ENCODE measurements at places on chromosomes 5 and 9. TPM values are rescaled to one million over a fixed set of nuclear protein-coding genes. Genes with fewer than 3 reads are reported as not detected.

Gene LCN10
- 0.32 TPM for total RNA-seq

DNA sequence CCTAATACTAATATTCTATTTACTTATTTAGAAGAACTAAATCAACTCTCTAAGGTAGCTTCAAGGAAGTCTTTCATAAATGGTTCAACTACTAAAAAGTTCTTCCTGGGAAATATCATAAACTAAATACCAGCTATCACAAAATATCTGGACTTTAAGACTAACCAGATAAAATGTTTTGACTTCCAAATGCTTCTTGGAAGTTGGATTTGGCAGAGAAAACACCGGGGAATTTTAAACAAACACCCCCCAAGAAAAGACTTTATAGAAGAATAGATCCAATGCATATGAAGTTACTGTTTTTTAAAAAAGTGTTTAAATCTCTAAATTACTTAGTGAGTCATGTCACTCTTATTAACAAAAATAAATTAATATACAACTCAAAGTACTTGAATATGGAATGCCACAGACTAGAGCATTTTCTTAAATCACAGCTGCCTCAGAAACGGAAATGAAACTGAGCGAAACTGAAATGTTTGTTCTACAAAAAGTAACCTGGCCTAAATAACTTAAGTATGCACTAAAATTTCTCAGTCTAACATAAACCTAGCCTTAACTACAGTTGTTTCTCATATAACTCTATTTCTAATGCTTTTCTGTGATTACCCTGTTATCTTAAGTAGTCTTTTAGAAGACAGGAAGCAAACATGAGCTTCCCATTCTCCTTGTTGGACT is 6.8 kb downstream of the ABCA1 start:
- DNase-seq, result no peak

Gene KLF4
- 697 TPM for total RNA-seq

GRCh38 chr5:64800926-64801325 is 32.2 kb downstream of the CWC27 start:
- no peak for DNase-seq

GRCh38 chr5:137667341-137667740 is 68.5 kb downstream of the KLHL3 start:
- DNase-seq, result no peak

GRCh38 chr9:73023025-73023541 is 70.2 kb upstream of the ALDH1A1 start:
- no peak for DNase-seq

DNA sequence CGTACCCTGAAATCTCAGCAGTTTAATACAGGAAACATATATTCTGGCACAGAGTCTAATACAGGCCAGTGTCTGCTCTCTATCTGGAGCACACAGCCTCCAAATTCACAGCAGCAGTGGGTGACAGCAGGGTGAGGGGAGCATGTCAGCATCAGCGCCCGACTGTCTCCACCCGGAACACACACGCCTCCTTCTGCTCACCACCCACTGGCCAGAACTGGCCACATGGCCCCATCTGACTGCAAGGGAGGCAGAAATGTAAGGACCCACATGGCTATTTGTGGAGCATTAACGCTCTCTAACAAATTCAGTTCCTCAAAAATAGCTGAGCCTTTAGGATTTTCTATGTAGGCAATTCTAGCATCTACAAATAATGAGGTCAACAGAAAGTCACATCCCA is 24.6 kb downstream of the UBE2QL1 start:
- DNase-seq, result no peak

DNA sequence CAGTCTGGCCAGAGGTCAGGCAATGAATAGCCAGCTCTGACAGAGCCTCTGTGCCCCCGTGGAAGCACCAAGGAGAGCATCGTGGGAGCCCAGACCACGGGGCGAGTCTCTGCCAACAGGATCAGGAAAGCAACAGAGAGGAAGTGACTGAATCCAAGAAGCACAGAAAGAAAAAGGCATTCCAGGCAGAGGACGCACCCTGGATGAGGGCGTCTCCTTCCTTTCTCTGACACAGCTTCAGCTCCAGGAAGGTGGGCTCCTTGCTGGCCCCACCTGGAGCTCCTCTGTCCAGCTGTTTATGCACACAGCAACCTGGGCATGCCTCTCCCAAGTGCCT is 16.6 kb downstream of the HK3 start:
- no peak for DNase-seq

Gene SOX30
- not detected for total RNA-seq

- DNase-seq, result no peak
Observed at GRCh38 chr9:37966412-37967013, 62.6 kb upstream of the SLC25A51 start.

DNA sequence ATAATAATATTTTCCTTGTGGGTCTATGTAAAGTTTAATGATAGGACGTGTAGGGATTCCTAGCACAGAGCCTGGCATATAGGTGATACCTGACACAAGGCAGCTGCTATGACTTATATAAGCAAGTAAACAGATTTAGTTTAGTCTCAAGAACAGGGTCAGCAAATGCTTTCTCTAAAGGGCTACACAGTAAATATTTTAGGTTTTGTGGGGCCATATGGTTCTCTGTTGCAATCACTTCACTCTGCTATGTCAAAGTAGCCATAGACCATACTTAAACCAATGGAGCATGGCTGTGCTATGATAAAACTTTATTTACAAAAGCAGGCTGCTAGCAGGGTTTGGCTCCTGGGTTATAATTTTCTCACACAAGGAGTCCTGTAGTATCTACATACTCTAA is 204.8 kb upstream of the KLF4 start:
- no peak for DNase-seq

DNA sequence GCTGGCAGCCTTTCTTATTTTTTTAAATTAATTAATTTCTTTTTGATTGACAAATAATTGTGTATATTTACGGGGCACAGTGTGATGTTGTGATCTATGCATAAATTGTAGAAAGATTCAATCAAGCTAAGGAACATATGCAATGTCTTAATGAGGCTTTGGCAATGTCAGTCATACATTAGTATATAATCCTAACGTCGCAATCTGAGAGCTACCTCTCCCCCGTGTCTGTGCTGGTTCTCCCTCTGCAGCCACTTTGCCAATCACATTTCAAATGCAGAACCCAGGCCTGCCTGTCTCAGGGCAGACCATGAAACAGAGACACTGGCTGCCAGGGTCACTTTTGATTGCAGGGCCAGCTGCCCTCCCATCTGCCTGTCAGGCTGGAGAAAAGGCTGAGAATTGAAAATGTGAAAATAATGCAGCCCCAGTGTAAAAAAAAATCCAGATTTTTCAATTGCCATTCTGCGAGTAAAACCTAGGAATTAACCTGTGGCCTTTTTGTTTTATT is 56.3 kb downstream of the SLC24A2 start:
- DNase-seq, result no peak

Gene TMEM8B
- 11.7 TPM for total RNA-seq

Gene ORM2
- not detected for total RNA-seq

- no peak for DNase-seq
Observed at GRCh38 chr5:116604805-116605204, 30.2 kb upstream of the SEMA6A start.

Gene PCDHGA1
- total RNA-seq, result 0.38 TPM

- no peak for DNase-seq
Observed at GRCh38 chr9:89386206-89386605, 67.9 kb downstream of the SECISBP2 start.

Gene ZNF484
- 6.2 TPM for total RNA-seq

- no peak for DNase-seq
Observed at GRCh38 chr9:127232833-127233549, 31.6 kb upstream of the GARNL3 start.

GRCh38 chr9:105656131-105656921 is 5.9 kb upstream of the TAL2 start:
- no peak for DNase-seq

Gene IFNK
- not detected for total RNA-seq

DNA sequence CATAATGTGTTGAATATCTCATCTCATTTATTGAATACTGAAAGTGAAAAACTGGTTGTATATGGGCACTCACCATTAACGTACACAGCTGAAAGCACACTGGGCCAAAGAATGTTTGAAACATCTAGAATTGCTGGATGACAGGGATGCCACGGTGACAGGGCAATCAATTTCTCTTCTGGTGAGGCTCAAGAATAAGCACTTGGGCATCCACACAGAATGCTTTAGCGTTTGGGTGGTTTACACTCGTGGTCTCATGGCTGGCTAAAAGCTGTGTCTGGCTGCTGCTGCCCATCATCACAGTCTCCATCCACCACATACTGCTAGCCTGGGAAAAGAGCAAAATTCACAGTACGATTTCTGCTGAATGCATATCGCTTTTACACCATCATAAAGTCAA is 30.7 kb upstream of the IL31RA start:
- no peak for DNase-seq

- no peak for DNase-seq
Observed at GRCh38 chr9:132141948-132142594, 19.8 kb upstream of the NTNG2 start.

DNA sequence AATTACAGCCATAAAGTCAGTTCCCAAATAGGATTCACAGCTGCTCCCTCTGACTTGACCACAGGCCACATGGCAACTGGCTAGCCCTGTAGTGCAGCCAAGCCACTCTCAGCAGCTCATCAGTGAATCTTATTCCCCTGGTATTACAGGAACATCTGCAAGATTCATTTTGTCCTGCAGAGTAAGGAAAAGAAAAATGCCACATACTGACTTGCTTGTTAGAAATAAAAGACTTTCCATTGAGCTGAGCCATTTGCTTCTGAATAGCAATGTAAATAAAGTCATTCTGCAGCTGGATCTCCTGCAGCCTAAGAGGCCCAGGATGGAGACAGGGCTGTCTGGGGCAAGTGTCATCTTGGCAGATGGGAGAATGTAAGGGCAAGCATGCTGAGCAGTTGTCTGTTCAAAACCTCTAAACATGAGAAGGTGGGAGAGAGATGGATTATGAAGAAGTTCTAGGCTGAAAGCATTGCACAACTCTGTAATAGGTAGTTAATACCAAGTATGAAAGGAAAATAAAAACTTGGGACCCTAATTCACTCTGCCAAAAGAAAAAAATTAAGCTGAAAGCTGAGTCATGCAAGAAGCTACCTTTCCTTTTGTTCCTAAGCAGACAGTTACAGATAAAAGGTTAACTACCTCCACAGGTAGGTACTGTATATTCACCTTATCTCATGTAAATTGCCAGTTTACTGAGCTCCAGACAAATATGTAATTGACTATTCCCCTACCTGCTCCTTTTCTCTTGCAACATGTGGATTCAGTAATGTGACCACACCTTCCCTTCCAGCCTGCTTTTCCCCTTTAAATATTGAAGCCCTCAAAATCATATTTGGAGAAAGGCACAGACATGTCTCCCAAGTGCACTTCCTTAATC is 244.4 kb upstream of the RAI14 start:
- DNase-seq, result no peak

- DNase-seq, result no peak
Observed at GRCh38 chr5:174071484-174071883, 26.0 kb downstream of the NSG2 start.

- no peak for DNase-seq
Observed at GRCh38 chr5:54932789-54933188, 52.6 kb downstream of the ESM1 start.

Gene ACOT12
- not detected for total RNA-seq

Gene ANKRD18A
- total RNA-seq, result 4.6 TPM

DNA sequence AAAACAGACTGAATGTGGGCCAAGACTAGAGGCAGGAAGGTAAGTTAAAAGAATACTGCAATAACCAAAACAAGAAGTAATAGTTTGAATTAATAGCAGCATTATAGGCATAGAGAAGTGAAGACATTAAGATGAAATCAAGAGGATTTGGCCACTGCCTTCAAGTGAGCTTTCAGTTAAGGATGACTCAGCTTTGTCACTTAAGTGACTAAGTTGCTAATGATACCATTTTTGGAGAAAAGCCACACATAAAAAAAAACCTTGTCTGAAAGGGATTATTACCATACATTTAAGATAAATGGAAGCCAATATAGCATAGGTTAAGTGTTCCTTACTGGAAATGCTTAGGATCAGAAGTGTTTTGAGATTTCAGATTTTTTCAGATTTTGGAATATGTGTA is 57.0 kb downstream of the ECPAS start:
- DNase-seq, result no peak

- no peak for DNase-seq
Observed at GRCh38 chr9:128733256-128733655, 9.3 kb upstream of the ZDHHC12 start.

Gene SAXO1
- total RNA-seq, result 0.05 TPM

DNA sequence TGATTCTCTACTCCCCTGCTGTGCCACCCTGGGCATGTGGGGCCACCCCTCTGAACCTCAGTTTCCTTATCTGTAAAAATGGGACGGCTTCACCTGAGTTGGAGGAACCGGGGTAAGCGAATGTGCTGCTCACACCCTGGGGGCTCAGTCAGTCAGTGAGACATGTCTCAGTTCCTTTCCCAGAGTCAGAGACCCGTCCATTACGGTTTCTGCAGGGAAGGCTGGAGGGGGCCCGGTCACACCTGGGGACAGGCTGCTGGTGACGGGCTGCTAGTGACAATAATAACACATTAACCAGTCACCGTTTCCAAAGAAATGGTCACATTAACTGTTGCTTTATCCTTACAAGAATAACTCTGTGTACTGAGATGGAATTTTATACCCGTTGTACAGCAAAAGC is 282.4 kb downstream of the NSG2 start:
- no peak for DNase-seq

Gene ZBED3
- total RNA-seq, result 3.7 TPM

Data from suprapubic skin (tissue), 4 donors.